ENCODE measurements at places on chromosomes 4 and X. TPM values are rescaled to one million over a fixed set of nuclear protein-coding genes. Genes with fewer than 3 reads are reported as not detected.
A peak's percentile ranks its signal among the peaks of the same experiment; 100 is the strongest.

Gene SPARCL1
- 298 TPM for total RNA-seq

Gene PDZD4
- 2.8 TPM for total RNA-seq

Gene TMEM271
- total RNA-seq: not detected

Gene TENM3
- total RNA-seq: 8.8 TPM

Gene MBNL3
- 4.6 TPM for total RNA-seq

Gene MAGEC3
- not detected for total RNA-seq

Gene MPP1
- total RNA-seq: 38.2 TPM

Gene SYTL4
- 3.0 TPM for total RNA-seq

Gene GNRHR
- not detected for total RNA-seq

Gene PTCHD1
- not detected for total RNA-seq

Gene CT45A3
- not detected for total RNA-seq

Gene PLS3
- 36.6 TPM for total RNA-seq

Gene TMPRSS11A
- not detected for total RNA-seq

Gene ACSL1
- total RNA-seq: 197 TPM

Gene SORBS2
- total RNA-seq: 2,138 TPM

Gene RAI2
- 22.4 TPM for total RNA-seq

GRCh38 chr4:54517781-54518444 lies 139.8 kb upstream of the KIT start:
- no peak for DNase-seq

GRCh38 chrX:101415180-101416145 lies 7.4 kb downstream of the HNRNPH2 start:
- DNase-seq: no peak

DNA sequence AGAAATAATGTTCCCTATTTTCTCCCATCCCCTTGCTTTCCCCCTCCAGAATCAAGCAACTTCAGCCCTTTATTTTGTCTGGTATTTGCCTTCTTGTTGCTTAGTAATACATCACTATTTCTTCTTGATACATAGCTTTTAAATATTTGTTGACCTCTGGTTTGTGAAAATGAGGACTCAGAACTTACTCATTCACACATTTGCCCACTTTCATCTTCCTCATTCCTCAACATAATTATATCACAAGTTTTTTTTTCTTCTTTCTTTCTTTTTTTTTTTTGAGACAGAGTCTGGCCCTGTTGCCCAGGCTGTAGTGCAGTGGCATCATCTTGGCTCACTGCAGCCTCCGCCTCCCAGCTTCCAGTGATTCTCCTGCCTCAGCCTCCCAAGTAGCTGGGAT lies 28.9 kb upstream of the NDUFC1 start:
- no peak for DNase-seq

DNA sequence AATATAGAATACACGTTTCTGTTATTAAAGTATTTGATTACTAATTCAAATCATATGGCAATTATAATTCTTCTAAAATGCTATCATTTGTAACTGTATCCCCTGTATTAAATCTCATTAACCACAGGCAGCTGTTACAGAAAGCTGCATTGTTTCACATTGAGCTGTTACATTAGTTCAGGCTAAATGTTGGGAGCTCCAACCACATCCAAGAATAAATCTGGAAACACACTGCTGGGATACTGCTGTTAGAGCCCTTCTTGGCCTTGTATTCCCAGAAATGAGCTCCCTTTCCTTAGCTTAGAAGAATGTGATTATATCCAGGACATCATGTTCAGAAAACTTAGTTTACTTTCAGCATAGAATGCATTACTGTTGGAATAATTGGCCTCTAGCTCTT lies 48.2 kb downstream of the GUCY1B1 start:
- DNase-seq: no peak

GRCh38 chrX:146614663-146615478 lies 194.7 kb upstream of the CXorf51B start:
- DNase-seq: no peak

- peak; percentile 68 for DNase-seq
Observed at GRCh38 chr4:145935253-145936141, 3.1 kb downstream of the ZNF827 start.

DNA sequence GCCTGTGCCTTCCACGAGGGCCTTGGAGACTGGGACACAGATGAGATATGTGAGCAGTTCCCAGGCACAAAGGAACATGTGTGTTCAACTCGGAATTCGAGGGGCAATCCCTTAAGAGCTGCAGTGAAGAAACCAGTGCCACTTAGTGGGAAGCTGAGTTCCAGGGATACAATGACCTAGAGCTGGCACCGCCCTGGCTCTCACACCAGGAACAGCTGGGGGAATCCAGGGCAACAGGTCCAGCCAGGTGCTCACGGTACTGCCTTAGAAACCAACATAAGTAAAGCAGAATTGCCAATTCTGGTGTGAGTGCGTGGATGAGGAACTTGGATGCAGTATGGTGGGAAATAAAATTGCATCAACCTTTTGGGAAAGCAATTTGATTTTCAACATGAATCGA lies 122.9 kb downstream of the AFAP1 start:
- no peak for DNase-seq

GRCh38 chr4:88549815-88550214 lies 26.2 kb upstream of the PYURF start:
- no peak for DNase-seq

DNA sequence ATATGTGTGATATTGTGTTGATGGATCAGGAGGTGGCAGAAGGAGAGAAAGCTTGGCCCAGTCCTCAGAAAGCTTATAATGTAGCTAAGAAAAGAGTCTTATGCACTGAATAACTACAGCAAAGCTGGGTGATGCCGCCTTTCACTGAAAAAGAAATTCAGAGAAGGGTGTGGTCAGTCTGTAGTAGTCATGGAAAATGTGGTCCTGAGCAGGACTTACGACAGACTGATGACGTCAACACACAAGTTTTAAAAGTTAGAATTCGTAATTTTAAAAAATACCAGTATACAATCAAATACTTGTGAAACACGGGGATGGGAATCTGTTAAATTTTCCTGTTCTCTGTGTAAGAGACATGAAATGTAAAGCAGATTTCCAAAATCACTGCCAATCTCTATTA lies 87.0 kb upstream of the RAPGEF2 start:
- DNase-seq: no peak

DNA sequence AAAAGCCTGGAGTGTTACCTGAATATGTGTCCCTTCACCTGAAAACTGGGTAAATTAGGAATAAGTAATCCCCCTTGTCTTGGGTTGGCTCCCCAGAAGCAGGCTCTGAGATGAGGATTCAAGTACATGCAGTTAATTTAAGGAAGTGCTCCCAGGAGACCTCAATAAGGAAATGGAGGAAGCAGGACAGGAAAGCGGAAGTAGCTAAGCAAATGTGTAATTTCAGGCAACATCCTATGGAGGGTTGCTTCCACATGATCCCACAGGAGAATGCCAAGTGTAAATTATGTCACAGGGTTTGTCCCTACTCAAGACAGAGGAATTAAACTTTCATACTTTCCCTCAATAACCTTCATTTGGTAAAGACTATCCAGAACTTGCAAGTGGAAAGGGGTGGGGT lies 48.1 kb upstream of the ARHGEF6 start:
- no peak for DNase-seq

GRCh38 chr4:30721185-30722091 lies 1.3 kb downstream of the PCDH7 start:
- DNase-seq: peak; percentile 25

DNA sequence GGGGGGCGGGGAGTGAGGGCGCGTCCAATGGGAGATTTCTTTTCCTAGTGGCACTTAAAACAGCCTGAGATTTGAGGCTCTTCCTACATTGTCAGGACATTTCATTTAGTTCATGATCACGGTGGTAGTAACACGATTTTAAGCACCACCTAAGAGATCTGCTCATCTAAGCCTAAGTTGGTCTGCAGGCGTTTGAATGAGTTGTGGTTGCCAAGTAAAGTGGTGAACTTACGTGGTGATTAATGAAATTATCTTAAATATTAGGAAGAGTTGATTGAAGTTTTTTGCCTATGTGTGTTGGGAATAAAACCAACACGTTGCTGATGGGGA lies 1.1 kb downstream of the HTT start:
- no peak for DNase-seq

GRCh38 chrX:143171703-143172102 lies 146.0 kb downstream of the SPANXN4 start:
- DNase-seq: no peak

GRCh38 chr4:133316909-133317308 lies 167.8 kb downstream of the PCDH10 start:
- no peak for DNase-seq

GRCh38 chr4:118277243-118277642 lies 75.6 kb downstream of the PRSS12 start:
- no peak for DNase-seq

GRCh38 chr4:76821641-76822040 lies 76.3 kb downstream of the SOWAHB start:
- no peak for DNase-seq

GRCh38 chr4:101941816-101942358 lies 151.4 kb downstream of the BANK1 start:
- no peak for DNase-seq

GRCh38 chrX:38515291-38515690 lies 46.1 kb upstream of the TSPAN7 start:
- no peak for DNase-seq

DNA sequence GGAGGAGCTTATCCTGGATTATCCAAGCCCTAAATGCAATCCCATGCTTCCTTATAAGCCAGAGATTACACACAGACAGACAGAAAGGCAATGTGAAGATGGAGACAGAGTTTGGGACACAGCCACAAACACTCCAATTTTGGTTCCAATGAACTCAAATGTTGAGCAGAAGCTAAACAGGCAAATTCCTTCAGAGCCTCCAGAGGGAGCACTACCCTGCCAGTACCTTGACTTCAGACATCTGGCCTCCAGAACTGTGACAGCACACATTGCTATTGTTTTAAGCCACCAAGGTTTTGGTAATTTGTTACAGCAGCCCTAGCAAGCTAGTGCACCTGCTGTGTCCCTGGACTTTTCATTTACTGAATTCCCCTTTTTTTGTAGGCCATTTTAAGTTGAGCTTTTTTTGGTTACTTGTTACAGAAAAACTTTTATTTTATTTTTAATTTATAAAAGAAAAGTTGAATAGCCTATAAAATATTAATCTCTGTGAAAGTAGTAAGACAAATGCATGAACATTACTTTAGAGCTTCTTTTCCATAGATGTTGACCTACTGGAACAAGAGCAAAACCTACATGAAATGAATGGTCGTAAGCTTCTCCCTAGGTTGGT lies 33.4 kb upstream of the SRD5A3 start:
- peak; percentile 48 for DNase-seq

DNA sequence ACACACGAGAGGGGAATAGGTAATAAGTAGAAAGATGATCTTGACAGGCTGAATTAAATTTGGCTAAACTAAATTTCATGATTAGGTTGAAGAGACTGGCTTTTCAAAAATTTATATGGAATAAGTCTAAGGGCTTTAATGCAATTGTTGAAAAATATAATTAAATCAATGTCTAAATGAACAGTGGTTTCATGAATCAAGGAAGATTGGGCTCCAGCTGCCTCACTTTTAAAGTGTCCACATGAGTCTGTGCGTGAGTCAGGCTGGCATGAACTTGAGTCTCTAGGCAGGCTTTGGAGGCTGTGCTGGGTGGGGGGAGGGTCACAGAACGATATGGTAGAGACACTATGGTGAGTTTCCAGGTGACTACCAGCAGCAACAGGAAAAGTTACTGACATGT lies 111.9 kb downstream of the SORBS2 start:
- DNase-seq: no peak

- no peak for DNase-seq
Observed at GRCh38 chr4:156545003-156545785, 426.4 kb downstream of the PDGFC start.

GRCh38 chr4:160826339-160826679 lies 1337.5 kb downstream of the FSTL5 start:
- DNase-seq: no peak

GRCh38 chr4:3387943-3388361 lies 53.8 kb upstream of the HGFAC start:
- DNase-seq: peak; percentile 91

GRCh38 chr4:179530958-179531357 lies 2088.7 kb upstream of the AGA start:
- no peak for DNase-seq

DNA sequence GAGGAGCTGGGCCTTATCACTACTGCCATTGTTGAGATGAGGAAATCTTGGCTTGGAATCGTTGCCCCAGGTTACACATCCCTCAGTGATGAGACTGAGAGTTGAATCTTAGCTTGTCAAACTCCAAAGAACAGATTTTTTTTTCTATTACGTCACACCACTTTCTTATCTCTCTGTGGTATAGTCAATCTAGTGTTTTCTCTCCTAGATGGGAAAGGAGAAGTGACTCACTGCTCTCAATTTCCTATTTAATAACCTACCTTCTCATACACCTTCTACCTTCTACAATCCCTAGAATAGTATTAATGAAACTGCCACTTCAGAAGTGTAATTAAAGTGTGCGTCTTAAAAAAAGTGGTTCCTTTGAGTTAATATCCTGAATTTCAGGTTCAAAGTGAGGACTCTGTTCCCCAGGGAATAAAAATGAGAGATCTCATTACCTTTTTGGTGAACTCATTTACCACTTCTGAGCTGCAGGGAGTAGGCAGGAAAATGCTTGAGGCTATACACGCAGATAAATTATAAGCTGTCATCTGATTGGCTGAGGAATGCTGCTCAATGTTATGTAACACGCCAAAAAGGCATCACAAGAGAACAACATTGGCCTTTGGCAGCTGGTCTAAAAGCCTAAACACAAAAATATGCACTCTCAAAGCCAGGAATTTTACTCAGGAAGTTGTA lies 59.3 kb downstream of the MAD2L1 start:
- DNase-seq: no peak
